ENCODE measurements at places on chromosomes 6 and 20.

DNA sequence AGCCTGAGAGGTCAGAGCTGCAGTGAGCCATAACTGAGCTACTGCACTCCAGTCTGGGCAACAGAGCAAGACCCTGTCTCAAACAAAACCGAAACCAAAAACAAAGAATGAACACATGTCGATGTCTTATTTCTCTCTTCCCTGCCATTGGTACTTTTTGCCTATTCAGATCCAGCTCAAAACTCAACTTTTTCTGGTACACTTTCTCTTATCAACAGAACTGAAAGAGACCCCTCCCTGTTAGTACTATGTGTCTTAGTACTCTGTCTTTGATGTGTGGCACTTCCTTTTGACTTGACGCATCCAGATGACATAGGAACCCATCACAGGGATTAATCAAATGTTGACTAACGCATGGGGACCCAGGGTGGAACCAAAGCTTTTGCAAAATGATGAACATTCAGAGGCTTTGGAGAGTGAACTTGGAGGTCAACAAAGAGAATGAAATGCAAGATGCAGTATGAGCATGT is 44.8 kb downstream of the AKAP12 start:
- DNase-seq: no peak

- DNase-seq: peak; percentile 55
Observed at GRCh38 chr6:169253337-169254238, at the start of gene THBS2. Gene THBS2 (minus strand): TSS chr6:169253846. CDS start chr6:169250784, 3,062 bp downstream.

GRCh38 chr6:84556541-84557335 is 207.7 kb downstream of the TBX18 start:
- no peak for DNase-seq

- DNase-seq: no peak
Observed at GRCh38 chr6:109243863-109244825, 138.1 kb downstream of the CD164 start.

DNA sequence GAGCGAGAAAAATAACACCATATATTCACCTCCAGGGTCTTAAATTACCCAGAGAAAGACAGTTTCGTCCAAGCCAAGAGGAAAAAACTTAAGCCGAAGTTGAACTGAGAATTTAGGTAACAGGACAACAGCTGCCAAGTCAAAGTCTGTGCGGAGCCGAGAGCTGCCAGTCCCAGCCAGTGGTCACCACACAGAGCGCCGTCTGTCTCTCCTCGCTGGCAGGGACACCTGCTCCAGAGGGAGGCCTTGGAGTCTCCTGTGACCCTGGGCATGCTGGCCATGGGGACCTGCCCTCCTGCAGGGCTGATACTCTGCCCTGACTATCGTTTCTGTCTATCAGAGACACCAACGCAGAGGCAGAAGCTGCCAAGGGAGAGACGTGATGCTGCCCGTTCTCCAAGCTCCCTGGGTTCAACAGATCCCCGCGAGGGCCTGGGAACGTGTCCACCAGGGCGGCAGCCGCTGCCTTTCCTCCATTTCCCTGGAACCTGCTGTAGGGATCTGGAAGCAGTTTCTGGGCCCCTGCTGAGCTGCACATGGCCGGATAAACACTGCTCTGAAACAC is 341.3 kb downstream of the SMOC2 start:
- DNase-seq: no peak

DNA sequence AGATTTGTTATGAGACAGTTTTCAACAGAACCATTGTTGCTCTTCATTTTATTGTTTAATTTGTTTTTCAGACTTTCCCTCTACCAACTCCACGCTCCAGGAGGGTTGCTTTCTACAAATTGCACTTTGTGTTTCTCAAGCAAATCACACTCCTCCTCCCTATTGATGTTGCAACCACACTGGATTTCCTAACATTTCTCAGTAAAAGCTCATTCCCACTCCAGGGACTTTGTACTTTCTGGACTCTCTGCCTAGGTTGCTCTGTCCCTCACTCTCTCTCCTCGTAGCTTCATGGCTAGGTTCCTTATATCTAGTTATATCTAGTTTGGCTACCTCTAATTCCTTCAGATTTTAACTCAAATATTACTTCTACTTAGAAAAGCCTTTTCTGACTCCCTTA is 20.3 kb downstream of the PGK2 start:
- no peak for DNase-seq

DNA sequence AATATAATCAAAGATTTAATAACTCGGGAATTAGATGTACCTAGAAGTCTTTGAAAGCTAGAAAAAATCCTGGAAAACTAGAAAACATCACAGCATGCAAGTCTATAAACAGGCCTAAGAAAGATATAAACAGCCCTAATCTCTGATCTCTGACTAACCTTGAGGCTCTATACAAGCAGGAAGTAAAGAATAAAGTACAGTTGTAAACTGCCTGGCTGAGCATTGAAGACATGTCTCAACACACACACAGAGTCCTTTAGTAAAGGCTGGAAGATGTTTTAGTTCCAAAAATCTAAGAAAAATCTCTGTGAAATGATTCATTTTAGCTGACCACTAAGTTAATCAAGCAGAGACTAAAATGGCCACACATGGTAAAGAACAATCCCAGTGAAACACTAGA is 774.5 kb downstream of the EYS start:
- DNase-seq: no peak

DNA sequence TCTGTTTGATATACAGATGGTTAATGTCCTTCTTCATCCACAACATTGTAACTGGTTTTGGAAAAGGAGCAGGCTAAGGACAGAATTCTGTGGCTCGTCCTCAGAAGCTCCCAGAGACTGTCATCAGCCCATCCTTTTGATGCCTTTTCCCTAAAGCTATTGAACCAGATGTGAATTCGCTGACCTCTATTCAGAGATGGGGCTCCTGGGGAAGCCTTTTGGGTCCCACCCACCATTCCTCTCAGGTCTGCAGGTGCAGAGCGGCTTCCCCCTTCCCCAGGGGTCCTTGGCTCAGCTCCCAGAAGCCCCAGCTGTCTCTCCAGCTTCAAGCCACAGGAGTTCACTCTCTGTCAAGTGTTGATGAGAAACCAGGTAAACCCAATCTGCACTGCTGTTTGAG is 191.7 kb downstream of the SMOC2 start:
- DNase-seq: no peak

DNA sequence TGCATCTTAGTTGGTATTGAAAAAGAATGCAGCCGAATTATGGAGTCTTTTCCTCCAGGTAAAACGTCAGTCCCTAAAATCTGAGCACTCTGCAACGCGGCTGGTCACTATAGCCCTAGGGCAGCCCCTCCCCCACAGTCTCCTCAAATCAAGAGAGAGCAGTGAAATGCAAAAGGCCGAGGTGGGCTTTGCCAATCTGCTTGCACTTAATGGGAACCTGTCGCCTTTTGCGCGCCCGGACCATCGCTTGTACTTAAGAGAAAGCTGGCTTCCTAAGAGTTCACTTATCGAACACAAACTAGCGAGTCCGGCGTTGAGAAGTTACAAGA is 447 bp downstream of the MCM3 start:
- no peak for DNase-seq

- DNase-seq: no peak
Observed at GRCh38 chr20:46279103-46279502, 29.2 kb downstream of the CDH22 start.

DNA sequence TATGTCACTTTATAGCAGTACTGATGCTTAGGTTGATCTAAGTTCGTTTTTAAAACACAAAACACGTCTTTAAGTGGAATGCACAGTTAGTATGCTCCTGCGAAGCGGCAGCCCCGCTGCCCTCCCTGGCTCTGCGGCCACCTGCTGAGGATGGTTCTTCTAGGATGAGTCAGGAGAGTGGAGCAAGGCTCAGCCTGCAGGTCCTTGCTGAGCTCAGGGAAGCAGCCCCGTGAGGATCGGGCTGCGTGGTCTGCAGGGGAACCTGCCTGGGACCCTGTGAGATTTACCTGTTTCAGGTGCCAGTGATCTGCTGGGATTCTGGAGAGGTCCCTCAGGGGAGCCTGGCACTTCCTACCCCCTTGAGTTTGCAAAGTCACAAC is 57.5 kb downstream of the SYNJ2 start:
- DNase-seq: no peak

DNA sequence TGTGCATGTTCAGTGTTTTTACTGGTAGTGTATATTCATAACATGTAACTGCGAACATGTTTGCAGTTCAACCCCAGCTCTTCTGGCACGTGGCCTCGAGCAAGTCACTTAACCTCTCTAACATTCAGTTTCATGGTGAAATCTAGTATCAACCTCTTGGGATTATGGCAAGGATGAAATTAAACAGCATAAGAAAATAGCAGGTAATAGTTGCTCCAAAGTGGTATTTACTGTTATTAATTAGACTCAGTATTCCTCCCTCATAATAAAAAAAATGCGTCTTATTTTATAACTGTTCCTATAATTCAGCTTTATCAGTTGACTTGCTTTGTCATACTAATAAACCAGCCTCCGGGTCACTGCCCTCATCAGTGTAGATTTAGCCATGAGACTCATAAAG is 15.0 kb downstream of the FAM184A start:
- no peak for DNase-seq

DNA sequence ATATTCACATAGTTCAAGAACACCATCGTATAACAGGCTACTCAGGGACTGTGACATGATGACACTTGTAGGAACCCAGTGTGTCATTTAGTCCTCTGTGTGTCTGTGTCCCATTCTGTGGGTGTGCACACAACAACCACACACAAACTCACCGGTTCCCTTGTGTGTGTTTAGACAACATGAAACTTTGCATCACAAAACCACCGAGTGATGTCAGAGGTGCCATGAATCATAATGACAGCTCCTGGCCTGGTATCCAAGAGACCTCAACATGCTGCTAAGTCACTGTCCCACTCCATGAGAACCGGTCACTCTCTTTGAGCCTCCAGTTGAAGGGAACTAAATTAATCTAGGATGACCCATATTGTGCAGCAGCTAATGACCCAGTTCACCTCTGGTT is 421.3 kb downstream of the PREX1 start:
- DNase-seq: no peak

DNA sequence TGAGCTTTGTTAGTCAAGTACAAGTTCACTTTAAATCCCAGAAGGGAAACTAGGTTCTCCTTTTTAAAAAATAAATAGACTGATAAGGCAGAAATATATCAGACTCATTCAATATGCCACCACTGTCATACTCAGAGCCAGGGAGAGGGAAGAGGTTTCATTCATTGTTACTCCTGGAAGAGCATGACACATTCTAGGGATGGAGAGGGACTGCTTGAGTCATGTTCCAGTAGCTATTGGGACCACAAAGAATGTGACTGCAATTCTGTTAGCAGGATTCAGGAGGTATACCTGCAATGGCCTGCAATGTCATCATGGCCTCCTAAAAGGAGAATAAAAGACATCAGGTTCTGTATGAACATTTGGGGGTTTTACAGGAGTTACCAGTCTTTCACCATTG is 167.6 kb downstream of the TFAP2B start:
- no peak for DNase-seq

DNA sequence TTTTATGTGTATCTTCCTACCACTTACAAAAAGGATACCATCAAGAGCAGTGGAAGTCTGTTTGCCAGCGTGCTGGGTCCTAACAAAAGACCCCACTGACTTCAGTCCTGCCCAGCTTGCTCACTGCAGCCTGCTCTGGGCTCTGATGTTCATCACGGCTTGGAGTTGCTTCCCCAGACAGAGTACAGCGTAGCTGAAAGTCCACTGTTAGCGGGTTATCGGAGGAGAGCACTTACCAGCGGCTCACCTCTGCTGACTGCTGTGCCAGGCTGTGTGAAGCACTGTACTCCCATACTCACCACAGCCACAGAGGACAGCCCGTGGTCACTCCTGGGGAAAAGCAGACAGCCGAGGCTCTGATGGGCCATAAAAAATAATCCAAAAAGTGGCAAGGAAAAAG is 40.2 kb downstream of the CTCFL start:
- DNase-seq: no peak

DNA sequence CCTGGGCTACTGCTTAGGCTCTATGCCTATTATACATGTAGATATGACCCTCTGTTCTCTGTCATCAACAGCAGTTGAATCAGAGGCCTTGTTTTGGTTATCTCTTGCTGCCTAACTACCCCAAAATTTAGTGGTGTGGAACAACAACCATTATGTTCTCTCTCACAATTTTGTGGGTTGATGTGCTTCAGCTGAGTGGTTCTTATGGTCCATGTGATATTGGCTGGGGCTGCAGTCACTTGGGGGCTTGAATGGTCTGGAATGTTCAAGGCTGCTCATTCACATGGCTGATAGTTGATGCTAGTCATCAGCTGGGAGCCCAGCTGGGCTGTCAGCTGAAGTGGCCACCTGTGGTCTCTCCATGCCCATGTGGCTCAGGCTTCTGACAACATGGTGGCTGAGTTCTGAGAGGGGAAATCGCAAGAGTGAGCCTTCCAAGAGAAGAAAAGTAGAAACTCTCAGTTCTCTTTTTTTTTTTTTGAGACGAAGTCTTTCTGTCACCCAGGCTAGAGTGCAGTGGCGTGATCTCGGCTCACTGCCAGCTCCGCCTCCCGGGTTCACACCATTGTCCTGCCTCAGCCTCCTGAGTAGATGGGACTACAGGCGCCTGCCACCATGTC is 47.8 kb downstream of the SHLD1 start:
- DNase-seq: no peak

GRCh38 chr6:37354526-37355384 is 972 bp downstream of the RNF8 start:
- no peak for DNase-seq

DNA sequence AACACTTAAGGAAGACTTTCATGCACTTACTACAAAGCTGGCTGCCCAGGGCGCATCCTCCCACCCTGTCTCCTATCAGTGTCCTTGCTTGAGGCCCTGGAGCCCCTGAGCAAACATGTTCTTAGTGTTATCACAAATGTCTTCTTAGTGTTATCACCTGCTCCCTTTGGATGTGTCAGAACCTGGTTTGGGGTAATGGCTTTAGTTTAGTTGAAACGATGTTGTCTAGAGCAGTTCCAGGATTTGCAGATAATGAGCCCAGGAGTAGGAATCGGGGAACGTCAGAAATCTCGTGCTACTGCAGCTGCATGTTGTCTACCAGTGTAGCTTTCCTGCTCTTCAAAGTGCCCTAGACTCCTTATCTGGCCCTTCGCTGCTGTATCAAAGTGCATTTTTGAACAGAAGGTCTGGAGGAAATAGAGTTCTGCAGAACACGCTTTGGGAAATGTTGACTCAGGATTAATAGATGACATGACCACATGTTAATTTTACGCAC is 69.6 kb downstream of the PHACTR2 start:
- no peak for DNase-seq

GRCh38 chr6:117600008-117600743 is 2.1 kb downstream of the GOPC start:
- no peak for DNase-seq

- DNase-seq: peak; percentile 77
Observed at GRCh38 chr6:47083586-47084047, 41.5 kb upstream of the ADGRF1 start.

DNA sequence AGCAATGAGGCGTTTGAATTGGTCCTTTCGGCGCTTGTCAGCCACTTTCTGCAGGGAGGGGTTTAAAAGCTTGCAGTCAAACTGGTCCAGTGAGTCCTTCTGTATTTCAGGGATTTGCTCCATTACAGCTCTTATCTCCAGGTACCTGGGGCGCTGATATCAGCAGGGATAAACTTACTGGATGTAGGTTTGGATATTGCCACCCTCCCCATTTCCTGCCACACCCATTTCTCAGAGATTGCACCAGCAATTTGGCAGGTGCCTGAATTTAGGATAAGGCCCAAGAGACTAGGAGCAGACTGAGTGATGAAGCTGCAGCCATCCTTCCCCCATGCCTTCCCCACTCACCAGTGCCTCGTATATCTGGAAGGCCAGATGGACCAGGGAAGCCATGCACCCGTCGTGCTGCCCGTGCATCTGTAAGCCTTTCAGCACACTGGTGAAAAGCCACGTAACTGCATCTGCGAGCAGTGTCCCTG is 7.6 kb downstream of the POLR1C start:
- no peak for DNase-seq

All from skeletal muscle cell (primary cell).